ENCODE measurements at places on chromosomes 3 and 15.

DNA sequence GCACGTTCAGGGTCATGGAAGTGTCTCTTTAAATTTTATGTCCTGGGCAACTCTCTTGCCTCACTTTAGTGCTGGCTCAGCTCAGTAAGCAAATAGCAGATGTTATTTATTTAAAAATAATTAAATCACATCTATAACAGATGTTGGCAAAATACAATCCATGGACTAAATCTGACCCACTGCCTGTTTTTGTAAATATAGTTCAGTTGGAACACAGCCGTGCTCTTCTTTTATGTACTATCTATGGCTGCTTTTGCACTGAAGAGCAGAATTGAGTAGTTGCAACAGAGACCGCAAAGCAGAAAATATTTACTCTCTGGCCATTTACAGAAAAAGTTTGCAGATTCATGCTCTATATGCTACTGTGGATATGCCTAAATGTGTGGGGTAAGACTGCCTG is 79.2 kb downstream of the SAMMSON start:
- no peak for DNase-seq

GRCh38 chr3:125003369-125003853 is 52.4 kb downstream of the HEG1 start:
- DNase-seq: no peak

DNA sequence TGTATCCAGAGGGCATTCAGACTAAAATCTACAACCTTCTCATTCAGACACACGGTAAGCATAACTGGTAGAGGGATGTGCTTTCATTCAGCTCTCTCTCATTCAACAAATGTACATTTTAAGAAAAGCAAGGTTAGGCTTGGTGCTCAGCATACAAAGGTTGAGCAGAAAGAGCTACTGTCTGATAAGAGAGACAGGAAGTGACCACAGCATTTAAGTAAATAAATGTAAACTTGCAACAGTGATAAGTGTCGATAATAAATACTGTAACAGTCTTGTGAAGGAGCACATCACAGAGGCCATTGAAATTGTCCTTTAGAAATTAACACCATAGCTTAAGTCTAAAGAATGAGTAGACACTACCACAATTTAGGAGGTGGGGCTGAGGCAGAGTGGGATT is 3.4 kb downstream of the CD96 start:
- no peak for DNase-seq

GRCh38 chr3:81764002-81764401 is 2.6 kb upstream of the GBE1 start:
- no peak for DNase-seq

GRCh38 chr3:149657321-149657925 is 402 bp downstream of the WWTR1 start:
- DNase-seq: no peak

- no peak for DNase-seq
Observed at GRCh38 chr3:52469001-52469400, 13.6 kb downstream of the NISCH start.

DNA sequence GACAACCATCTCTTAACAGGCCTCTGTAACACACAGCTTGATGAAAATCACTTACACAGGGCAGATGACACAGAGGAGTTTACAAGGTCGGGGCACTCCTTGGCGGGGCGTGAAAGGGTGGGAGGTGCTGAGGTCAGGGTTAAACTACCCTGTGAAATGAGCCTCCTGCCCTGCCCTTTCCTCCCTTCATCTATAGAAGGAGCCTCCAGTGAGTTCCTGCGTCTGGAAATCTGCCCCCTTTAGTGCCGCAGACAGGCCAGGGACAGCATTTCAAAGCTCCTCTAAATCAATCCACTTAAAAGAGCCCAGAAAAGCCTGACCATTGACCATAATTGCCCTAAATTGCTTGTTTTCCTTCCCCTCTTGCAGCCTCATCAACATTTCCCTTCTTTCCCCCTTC is 1.9 kb downstream of the ROBO1 start:
- no peak for DNase-seq

GRCh38 chr15:63945838-63946298 is 100.4 kb downstream of the DAPK2 start:
- no peak for DNase-seq

DNA sequence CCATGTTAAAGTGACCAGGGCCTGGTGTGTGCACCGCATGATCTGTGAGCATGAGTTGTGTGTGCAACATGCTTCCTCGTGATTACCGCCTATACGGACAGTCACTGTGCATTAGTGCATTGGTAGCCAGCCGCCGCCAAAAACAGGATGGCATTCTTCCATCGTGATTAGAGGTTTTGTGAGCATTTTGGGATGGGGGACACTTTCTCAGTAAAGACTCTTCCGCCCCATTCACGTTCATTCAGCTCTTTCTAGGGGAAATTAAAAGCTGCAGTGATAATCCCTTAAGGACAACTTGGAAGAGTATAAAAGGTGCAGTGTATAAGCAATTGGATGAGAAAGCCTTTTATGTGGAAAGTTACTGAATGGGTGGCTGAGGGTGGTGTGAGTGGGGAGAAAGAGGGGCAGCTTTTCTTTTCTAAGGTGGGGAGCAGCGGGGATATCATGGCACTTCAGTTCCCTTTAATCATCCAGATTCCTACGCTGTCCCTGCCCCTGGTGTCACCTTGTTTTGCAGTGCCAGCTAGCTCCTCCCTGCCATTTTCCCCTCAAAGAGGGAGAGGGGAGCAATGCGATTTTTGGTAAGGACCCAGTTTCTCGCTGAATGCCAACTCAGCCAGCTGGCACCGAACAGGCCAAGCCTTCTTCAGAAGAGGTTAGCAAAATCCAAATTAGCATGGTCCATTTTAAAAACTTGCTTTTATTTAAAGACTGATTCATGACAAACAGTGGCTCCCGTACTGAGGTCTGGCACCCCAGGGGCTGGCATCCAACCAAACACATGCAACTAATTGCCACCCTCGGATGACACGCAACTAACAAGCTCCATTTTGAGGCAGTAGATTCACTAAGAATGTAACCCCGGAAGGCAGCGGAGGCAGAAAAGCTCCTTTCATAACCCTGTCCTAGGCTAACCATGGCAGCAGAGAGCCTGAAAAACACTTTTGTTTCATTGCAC is 447.8 kb downstream of the FHIT start:
- DNase-seq: no peak

- no peak for DNase-seq
Observed at GRCh38 chr3:43867436-43868072, 176.8 kb downstream of the ABHD5 start.

- no peak for DNase-seq
Observed at GRCh38 chr15:79160211-79160610, 69.6 kb upstream of the RASGRF1 start.

- no peak for DNase-seq
Observed at GRCh38 chr3:17182166-17182565, 297.4 kb downstream of the PLCL2 start.

DNA sequence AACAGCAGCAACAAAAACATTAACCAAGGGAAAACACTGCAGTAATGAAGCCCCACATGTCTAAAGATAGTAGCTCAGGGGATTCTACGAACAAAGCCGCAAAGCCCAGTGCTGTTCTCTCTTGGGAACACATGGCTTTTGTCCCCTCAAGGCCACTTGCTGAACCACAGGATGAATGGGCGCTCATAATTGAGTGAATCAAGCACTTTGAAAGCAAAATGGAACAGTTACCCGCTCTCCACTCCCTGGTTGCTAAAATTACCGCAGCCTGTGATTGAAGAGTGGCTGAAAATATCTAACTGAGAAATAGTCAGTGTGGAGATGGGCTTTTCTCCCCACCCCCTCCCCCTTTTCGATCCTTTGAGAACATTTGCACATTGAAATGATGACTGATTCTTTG is 39.6 kb downstream of the RASGRF1 start:
- DNase-seq: no peak

DNA sequence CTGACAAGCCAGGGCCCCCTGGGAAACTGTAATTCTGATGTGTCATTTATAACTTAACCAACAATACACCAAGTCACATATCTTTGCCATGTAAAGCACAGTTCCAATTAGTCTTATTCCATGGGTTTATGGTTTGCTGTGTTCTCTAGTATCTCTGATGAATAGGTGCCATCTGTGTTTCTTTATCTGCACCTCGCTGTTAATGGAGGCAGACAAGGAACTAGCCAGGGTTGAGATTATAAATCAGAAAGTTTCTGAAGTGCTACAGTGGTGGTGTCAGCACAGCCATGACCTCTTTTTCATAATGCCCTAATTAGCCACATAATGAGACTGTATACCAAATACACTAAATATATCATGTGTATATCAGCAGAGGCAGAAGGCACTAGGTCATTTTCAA is 866.4 kb downstream of the PLOD2 start:
- DNase-seq: no peak
